ENCODE measurements at places on chromosomes 13 and 19.
A peak's percentile ranks its signal among the peaks of the same experiment; 100 is the strongest.

GRCh38 chr13:109990296-109990695 lies 203.9 kb upstream of the IRS2 start:
- no peak for DNase-seq

- no peak for DNase-seq
Measured at GRCh38 chr13:62932256-62932883, 1516.7 kb upstream of the PCDH20 start.

GRCh38 chr19:47093254-47093653 lies 20.3 kb downstream of the ZC3H4 start:
- DNase-seq = no peak

DNA sequence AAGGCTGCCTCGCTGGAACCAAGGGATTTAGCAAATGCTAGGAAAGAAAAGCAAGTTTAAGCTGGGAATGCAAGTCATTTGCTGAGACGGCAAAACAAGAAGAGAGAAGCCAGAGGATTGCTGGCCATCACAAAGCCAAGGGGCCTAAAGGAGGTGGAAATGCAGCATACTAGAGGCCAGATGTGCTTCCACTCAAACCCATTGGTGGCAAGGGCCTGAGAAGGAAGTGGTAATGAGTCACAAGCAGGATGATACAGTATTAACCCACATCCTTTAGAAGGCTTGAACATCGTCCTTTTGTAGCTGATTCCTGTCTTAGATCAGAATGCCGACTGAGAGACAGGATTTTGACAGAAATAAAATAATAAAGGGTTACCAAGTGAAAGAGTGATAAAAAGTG lies 68.2 kb downstream of the ITGBL1 start:
- DNase-seq = peak; percentile 69

DNA sequence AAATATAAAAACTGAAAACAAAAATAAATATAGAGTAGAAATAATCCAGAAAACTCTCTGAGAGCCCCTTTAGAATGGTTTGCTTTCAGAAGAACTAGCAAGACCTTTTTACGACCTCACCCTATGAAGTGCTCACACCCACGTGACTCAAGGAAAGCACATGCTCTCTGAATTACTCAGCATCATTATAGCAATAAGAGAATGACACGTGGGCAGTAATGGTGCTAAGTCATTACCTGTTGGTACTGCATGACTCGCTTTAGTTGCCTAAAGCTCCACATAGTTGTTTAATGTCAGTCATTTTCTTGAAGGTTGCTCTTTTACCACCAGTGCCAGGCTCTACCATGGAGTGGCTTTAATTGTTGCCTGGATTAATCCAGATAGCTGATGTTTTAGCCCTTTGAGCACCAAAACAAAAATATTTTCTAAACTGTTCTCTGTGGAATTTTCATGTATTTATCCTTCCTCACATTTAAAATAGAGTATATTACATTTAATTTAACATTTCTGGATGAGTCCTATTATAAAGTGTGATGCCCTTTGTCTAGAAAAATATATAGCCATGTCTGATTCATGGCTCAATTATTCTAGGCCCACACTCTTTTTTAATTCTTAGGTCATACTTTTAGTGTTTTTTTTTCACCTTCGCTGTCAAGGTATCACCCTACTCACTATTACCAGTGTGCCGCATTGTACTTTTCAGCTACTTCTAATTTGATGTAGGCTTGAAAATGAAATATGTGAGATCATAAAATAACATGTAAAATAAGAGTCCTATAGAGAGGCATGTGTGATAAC lies 56.8 kb downstream of the THSD1 start:
- peak; percentile 96 for DNase-seq

GRCh38 chr19:47145639-47146486 lies 15.2 kb downstream of the SAE1 start:
- no peak for DNase-seq

- DNase-seq = no peak
Measured at GRCh38 chr19:8806661-8807060, 25.4 kb downstream of the ZNF558 start.

DNA sequence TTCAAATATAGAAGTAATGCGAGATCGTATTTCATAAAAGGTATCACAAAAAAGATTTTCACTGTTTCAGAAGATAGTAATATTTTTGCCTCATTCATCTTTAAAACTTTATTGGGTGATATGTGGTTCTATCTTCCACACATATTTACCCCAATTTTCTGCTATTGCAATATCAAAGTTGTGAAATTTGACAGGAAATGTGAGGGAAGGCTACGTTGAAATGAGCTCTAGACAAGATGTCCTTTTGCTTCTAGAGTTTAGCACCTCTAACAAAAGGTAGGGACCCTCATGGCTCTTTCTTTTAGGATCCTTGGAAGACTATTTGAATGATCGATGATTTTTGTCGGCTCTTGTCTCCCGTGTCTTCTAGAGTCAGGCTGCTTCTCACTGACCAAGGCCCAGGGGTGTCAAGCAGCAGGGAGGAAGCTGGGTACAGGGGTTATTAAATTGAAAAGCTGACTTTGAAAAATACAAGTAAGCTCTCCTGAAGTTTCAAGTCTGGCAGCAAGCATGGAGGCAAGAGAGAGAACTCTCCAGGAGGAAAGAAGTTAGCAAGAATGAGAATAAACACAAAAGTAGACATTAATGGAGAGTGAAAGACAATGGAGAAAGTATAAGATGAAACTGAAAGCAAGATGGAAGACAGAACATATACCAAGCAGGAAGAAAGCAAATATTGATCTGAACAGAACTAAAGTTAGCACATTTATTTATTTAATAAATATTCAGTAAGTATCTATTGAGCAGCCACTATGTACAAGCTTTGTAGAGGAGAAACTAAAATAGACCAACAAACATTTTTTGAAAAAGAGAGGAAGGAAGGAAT lies 73.4 kb downstream of the RUBCNL start:
- DNase-seq = no peak

- no peak for DNase-seq
Measured at GRCh38 chr13:70788074-70788473, 679.8 kb upstream of the KLHL1 start.

GRCh38 chr13:94175076-94175475 lies 304.4 kb downstream of the DCT start:
- DNase-seq = no peak

DNA sequence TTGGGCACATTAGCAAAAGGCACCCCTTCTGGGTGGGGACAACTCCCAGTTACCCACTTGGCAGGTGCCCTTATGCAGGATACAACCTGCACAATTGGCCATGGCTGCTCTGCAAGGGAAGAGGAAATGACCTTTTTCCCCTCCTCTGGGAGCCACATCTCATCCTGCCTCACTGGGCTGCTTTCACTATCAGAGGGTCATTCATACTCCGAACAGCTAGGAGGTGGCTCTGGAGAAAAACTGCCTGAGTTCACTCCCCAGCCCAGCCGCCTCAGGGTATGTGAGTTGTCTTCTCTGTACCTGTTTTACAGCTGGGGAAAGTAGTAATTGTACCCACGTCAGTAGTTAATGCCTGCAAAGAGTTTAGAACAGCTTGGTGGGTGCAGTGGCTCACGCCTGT lies 7.1 kb upstream of the ACTN4 start:
- no peak for DNase-seq

- no peak for DNase-seq
Measured at GRCh38 chr19:6340493-6341201, 7.2 kb upstream of the ACER1 start.

Measured in mammary epithelial cell (primary cell).